ENCODE measurements at places on chromosomes 16 and 17. TPM values are rescaled to one million over a fixed set of nuclear protein-coding genes. Genes with fewer than 3 reads are reported as not detected.

TBC1D3K gene
- not detected for total RNA-seq

USH1G gene
- total RNA-seq, result 0.25 TPM

PYCARD gene
- total RNA-seq, result 3.2 TPM

ITFG1 gene
- 136 TPM for total RNA-seq

DLX3 gene
- total RNA-seq, result under 0.01 TPM

FGF11 gene
- total RNA-seq, result 3.7 TPM

PLK1 gene
- total RNA-seq, result 2.7 TPM

KRT32 gene
- not detected for total RNA-seq

TVP23A gene
- 11.3 TPM for total RNA-seq

CDK3 gene
- total RNA-seq, result 3.0 TPM

ZP2 gene
- not detected for total RNA-seq

Measured in temporal lobe (tissue), 4 donors.